CD4-positive, alpha-beta T cell (primary cell): ENCODE measurements at places on chromosomes 5 and 9. TPM values are rescaled to one million over a fixed set of nuclear protein-coding genes. Genes with fewer than 3 reads are reported as not detected.

DNA sequence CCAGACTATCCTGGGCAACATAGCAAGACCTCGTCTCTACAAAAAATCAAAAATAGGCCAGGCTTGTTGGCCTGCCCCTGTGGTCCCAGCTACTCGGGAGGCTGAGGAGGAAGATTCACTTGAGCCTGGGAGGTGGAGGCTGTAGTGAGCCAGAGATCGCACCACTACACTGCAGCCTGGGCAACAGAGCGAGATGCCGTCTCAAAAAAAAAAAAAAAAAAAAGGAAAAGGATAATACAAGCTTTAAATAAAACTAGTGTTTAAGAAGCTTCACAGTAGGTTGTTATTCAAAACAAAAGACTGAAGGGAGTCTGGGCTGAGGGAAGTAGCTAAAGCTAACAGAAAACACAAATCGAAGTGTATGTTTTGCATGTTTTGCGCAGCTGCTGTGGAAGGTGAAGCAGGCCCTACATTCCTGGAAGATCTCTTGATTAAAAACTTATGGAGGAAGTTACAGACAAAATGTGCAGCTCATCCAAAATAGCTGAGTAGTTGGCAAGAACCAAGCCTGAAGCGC, 581 bp upstream of the C9orf40 start:
- H3K27me3 ChIP-seq, result no peaks in the 10 kb centered on the region
- H3K27ac ChIP-seq, result peak overlapping the region; percentile 83
- H3K4me1 ChIP-seq, result peaks cover 16% of the 10 kb centered on the region
- no peak for DNase-seq

Gene KIF2A
- 81.8 TPM for total RNA-seq

- no peak overlapping the region for H3K4me3 ChIP-seq
- DNase-seq, result no peak
- no peaks in the 10 kb centered on the region for H3K4me1 ChIP-seq
- no peak overlapping the region for H3K27ac ChIP-seq
- H3K36me3 ChIP-seq, result no peaks in the 10 kb centered on the region
These were observed 242.1 kb downstream of the BNC2 start for GRCh38 chr9:16628413-16628812.

Gene HRCT1
- not detected for total RNA-seq

Gene CDC20B
- total RNA-seq, result not detected

DNA sequence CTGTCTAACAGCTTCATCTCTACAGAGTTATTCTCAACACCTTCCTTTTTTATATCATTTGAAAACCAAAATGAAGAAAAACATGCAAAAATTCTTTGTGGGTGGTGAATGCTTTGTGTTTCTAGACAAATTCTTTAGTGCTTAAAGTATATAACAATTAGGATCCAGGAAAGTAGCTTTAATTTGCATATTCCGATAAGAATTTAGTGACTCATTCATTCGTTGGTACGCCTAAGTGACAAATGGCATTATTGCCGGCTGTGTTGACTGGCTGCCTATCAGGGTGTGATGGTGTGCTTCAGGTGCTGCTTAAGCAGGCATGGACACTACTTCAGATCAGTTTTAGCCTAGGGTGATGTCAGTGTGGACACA, 35.2 kb downstream of the LMNB1 start:
- H3K4me3 ChIP-seq, result peak overlapping the region; percentile 3
- H3K4me1 ChIP-seq, result peaks cover 12% of the 10 kb centered on the region
- peaks cover 21% of the 10 kb centered on the region for H3K36me3 ChIP-seq
- H3K27ac ChIP-seq, result peak overlapping the region; percentile 70

DNA sequence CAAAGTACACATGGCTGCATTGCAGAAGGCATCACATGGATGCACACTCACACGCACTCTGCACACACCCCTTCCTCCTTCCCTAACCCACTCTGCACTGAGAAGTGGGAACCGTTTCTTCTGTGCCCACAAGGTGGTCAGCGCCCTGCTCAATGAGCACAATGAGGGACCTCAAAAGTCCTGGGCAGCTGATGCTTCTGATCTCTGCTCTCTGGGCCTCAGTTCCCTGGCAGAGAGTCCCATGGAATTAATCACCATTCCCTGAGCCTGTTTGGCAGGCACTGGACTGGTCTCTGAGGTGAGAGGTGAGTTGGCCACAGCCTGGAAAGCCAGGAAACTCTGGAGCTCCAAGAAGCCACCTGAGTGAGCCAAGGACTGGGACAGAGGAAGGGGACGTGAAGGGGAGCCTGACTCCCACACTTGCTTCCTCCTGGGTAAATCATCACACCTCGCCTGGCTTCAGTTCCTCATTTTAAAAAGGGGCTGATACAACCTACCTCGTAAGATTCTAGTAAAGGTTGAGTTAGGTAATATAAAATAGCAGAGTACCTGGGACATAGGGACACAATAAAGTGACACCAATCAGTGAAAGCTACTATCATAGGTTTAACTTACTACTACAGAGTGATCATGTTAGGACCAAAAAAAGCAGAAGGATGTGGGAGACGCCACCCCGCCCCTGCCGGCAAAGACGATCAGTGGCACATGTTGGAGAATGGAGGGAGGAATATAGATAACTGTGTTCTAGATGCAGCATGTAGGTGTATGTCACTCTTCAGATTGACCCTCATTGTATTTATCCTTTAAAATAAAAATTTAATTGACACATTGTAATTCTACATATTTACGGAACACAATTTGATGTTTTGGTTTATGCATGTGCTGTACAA, 21.1 kb upstream of the IGFBPL1 start:
- no peaks in the 10 kb centered on the region for H3K4me1 ChIP-seq
- H3K27me3 ChIP-seq, result no peaks in the 10 kb centered on the region
- H3K4me3 ChIP-seq, result no peak overlapping the region
- H3K36me3 ChIP-seq, result no peaks in the 10 kb centered on the region

DNA sequence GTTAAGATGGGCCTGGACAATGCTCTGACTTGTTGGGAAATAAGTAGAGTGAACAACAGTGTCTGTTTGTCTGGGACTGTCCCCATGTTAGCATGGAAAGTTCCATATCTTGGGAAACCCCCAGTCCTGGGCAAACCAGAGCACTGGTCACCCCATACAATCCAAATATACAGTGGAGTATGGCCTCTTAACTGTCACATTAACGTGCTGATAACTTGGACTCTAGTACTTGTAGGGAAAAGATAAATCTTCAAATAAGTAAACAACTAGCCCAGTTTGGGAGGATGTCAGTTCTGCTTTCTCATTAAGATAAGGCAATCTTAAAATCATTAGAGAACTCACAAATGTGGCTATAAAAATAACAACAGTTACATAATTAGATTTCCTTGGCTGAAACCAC, 47.6 kb upstream of the JAK2 start:
- no peak overlapping the region for H3K27ac ChIP-seq
- H3K4me3 ChIP-seq, result no peak overlapping the region
- H3K36me3 ChIP-seq, result no peaks in the 10 kb centered on the region

DNA sequence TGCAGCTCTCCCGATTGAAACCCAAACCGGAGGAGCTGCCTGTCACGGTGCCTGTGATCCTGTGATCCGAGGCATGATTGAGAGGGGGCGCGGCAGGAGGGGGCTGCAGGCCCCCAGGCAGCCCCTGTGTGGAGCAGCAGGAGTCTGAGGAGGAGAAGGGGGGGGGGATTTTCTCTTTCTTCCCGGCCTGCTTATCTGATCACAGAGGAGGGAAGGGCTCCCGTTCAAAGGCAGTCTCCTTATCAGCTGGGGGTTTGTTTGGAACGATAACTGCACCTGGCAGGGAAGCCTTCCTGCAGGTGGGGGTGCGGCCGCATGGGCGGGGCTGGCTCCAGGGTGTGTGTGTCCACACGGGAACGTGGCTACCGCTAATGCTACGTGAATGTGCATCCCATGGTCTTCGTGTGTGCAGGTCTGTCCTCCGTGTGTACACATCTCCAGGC, 38.4 kb downstream of the LMX1B start:
- peaks cover 6% of the 10 kb centered on the region for H3K4me1 ChIP-seq
- peaks cover 64% of the 10 kb centered on the region for H3K27me3 ChIP-seq
- no peak overlapping the region for H3K27ac ChIP-seq
- no peaks in the 10 kb centered on the region for H3K36me3 ChIP-seq
- no peak for DNase-seq

DNA sequence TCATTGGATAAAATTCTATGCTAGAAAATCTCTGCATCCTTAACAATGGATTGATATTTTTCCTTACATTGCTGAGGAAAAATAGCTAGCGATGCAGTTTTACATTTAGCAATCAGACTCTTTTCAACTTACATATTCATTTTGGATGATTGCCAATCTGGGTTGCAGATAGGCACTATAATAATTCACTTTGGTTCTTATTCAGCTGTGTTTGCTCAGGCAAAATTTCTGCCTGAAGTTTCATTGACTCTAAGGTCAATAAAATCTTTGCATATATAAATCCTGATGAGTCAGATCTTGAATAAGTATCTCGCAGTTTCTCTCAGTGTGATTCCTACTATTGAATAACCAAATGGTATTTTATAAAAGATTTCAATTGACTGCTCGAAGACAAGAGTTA, 1105.8 kb downstream of the CDH18 start:
- no peaks in the 10 kb centered on the region for H3K27me3 ChIP-seq
- H3K4me1 ChIP-seq, result no peaks in the 10 kb centered on the region
- no peak for DNase-seq
- H3K27ac ChIP-seq, result no peak overlapping the region
- no peaks in the 10 kb centered on the region for H3K36me3 ChIP-seq

- H3K36me3 ChIP-seq, result no peaks in the 10 kb centered on the region
- H3K4me1 ChIP-seq, result no peaks in the 10 kb centered on the region
- H3K27me3 ChIP-seq, result no peaks in the 10 kb centered on the region
- H3K4me3 ChIP-seq, result no peak overlapping the region
- no peak for DNase-seq
These were observed 68.4 kb downstream of the PDZD2 start for GRCh38 chr5:31707329-31707728.

Gene IFNA13
- total RNA-seq, result not detected
